Foreskin keratinocyte (primary cell): ENCODE measurements at places on chromosomes 11 and 22. TPM values are rescaled to one million over a fixed set of nuclear protein-coding genes. Genes with fewer than 3 reads are reported as not detected.

GRCh38 chr22:39429186-39429585, 27.6 kb upstream of the MGAT3 start:
- DNase-seq: no peak

DNA sequence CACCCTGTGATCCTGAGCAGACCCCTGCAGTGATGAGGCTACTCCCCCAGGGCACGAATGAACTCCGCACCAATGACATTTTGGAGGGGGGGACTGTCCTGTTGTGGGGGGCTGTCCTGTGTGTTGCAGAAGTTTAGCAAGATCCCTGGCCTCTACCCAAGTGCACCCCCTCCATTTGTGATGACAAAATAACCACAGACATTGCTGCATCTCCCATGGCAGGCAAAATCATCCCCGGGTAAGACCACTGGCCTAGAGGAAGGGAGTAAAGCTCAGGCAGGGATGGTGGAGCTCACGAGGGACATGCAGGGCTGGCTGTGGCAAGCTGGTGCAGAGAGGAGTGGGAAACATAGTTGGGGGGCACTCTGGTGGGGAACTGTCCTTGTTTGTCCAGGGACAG, 40.6 kb downstream of the NECTIN1 start:
- DNase-seq: no peak

GRCh38 chr11:44858796-44859527, 91.7 kb downstream of the TP53I11 start:
- no peak for DNase-seq

GRCh38 chr11:116707161-116707629, 65.6 kb downstream of the BUD13 start:
- DNase-seq: no peak

GRCh38 chr11:105142167-105142566, 2.6 kb upstream of the CARD18 start:
- DNase-seq: no peak

Gene CCDC82
- total RNA-seq: 14.8 and 15.2 TPM in 2 replicates

Gene OR4D5
- not detected in 2 replicates for total RNA-seq

Gene PRR5L
- total RNA-seq: 39.0 and 39.9 TPM in 2 replicates
